ENCODE measurements at places on chromosomes 16 and 17.

- no peak for DNase-seq
Observed at GRCh38 chr17:72171703-72172667, 51.2 kb downstream of the SOX9 start.

GRCh38 chr17:52138350-52138749 lies 20.2 kb downstream of the CA10 start:
- no peak for DNase-seq

GRCh38 chr17:2916461-2916860 lies 120.2 kb downstream of the RAP1GAP2 start:
- DNase-seq: no peak

GRCh38 chr17:76888661-76889060 lies 20.5 kb downstream of the MGAT5B start:
- no peak for DNase-seq

- DNase-seq: no peak
Observed at GRCh38 chr17:55266051-55266957, 1.5 kb downstream of the HLF start.

DNA sequence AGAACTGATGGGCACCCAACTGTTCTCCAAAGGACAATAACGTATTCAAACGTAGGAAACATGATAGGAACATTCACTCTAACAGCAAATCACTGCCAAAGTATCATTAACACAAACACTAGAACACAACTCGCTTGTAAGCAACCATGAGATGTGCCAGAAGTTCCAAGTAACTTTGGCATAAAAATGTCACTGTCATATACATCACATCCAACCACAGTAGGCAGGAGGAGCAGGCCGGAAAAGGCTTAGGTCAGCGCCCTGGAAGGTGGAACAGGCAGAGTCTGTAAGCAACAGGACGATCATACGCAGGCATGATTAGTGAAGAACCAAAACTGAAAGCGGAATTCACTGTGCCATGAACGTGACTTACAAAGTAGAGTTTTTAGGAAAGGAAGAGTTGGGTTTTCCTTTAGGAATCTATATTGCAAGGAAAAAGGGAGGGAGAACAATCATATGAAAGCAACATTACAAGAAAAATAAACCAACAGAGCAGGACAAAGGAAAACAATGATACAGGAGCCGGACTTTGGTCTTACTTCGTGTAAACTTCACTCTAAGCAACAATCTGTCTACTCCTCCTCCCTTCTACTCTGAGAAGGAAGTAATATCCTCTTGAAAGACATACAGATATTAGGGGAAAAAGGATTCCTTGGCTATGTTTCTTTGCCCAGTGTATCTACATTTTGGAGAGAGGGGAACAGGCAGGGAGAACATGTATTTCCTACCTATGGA lies 52.3 kb downstream of the YWHAE start:
- peak; percentile 61 for DNase-seq

DNA sequence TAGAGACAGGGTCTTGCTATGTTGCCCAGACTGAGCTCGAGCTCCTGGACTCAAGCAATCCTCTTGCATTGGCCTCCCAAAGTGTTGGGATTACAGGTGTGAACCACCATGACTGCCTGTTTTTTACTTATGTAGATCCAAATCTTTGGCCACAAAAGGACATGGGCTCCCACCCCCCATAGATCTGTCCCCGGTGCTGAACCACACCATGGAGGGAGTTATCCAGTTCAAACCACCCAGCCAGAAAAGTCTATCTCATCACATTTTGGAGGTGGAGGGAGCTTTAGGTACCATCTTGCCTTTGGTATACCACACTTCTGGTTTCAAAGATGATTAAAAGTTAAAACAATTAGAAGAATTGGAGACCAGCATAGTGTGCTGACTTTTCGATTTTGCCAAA lies 26.2 kb downstream of the SHISA9 start:
- DNase-seq: no peak

- DNase-seq: no peak
Observed at GRCh38 chr16:69166221-69166833, 20.6 kb upstream of the SNTB2 start.

GRCh38 chr17:7329997-7330637 lies 982 bp upstream of the NEURL4 start:
- no peak for DNase-seq

GRCh38 chr17:39867084-39867879 lies 720 bp upstream of the ZPBP2 start:
- no peak for DNase-seq

GRCh38 chr17:45906237-45906636 lies 11.9 kb downstream of the MAPT start:
- no peak for DNase-seq
